ENCODE measurements at places on chromosomes 3 and 15.

DNA sequence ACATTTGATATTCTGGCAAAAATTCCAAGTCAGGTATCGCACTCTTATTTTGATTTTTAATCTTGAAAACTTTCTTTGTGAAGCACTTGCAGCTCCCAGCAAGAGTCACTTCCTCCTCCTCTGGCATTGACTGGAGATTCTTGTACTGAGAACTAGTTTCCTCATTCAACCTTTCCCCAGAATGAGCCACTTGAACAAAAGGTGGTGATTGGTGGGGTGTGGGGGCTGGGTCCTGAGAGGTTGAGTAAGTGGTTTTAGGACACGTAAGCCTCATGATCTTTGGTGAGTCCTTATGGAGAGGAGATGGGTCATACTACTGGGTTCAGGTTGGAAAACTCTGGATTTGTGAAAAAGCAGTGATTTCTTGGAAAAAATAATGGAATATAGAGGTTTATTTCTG, 32.3 kb upstream of the ONECUT1 start:
- DNase-seq: no peak

GRCh38 chr3:53167418-53168174, 6.6 kb downstream of the PRKCD start:
- no peak for DNase-seq

GRCh38 chr3:188316021-188316722, 162.2 kb downstream of the LPP start:
- no peak for DNase-seq

- no peak for DNase-seq
Measured at GRCh38 chr3:90253131-90253530, 1145.7 kb downstream of the EPHA3 start.

GRCh38 chr3:153038779-153039178, 123.2 kb upstream of the RAP2B start:
- DNase-seq: no peak

DNA sequence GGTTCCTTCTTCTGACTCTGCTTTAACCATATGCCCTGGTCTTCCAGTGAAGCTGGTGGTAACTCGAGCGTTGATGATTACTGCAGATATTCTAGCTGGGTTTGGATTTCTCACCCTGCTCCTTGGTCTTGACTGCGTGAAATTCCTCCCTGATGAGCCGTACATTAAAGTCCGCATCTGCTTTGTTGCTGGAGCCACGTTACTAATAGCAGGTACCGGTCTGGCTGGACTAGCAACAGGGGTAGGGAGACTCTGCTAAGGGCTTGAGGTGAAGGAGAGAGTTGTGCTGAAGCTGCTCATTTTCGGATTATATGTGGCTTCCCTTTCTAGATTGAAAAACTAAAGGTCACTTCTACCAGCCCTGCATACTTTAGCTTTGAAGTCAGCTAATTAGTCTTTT, 16.8 kb downstream of the CLDN16 start:
- no peak for DNase-seq

DNA sequence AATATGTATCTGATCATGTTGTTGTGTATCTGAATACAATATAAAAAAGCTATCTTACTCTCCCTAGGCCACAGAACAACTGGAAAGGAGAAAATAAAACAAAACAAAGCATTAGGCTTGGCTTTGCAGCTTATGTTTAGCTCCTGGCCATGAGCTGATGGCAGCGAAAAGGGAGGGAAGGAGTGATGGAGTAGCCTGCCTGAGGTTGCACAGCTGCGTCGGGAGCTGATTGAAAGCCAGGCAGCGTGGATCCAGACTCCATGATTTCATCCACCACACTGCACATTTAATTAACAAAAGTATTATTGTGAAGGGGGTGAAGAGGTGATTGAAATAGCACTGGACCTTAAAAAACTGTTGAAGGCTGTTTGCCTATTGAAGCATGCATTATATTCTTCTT, 212.2 kb downstream of the GABRG3 start:
- DNase-seq: no peak

GRCh38 chr3:172635588-172635987, 75.3 kb downstream of the NCEH1 start:
- no peak for DNase-seq

DNA sequence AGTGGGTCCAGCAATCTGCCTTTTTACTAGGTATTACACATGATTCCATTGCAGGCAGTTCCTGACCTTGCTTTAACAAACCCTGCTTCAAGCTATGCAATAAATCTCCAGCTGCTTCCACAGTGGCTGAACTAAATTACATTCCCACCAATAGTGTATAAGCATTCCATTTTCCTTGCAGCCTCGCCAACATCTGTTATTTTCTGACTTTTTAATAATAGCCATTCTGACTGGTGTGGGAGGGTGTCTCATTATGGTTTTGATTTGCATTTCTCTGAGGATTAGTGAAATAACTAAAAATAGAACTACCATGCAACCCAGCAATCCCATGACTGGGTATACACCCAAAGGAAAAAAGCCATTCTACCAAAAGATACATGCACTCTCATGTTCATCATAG, 36.4 kb upstream of the DNAJC13 start:
- no peak for DNase-seq

- DNase-seq: no peak
Measured at GRCh38 chr3:117479095-117479494, 769.5 kb downstream of the TUSC7 start.

- no peak for DNase-seq
Measured at GRCh38 chr3:157089455-157090221, 70.3 kb downstream of the CCNL1 start.

DNA sequence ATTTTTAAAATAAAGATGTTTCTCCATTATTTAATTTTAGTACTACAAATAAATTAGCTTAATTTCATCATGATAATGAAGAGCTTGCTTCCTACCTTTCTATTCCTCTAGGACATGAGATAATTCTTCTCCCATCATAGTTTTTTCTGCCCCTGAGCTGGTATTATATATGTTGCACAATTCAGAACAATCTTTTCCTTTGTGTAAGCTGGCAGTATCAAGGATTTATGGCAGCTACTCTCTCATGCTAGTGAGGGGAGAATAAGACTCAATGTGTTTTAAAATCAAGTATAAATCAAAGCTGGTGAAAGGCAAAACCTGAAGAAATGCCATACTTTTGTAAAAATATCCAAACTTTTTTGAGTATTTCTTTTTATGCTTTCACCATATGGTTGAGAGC, 1405.3 kb downstream of the SI start:
- DNase-seq: no peak

GRCh38 chr15:98798375-98798893, 150.1 kb downstream of the IGF1R start:
- DNase-seq: no peak

DNA sequence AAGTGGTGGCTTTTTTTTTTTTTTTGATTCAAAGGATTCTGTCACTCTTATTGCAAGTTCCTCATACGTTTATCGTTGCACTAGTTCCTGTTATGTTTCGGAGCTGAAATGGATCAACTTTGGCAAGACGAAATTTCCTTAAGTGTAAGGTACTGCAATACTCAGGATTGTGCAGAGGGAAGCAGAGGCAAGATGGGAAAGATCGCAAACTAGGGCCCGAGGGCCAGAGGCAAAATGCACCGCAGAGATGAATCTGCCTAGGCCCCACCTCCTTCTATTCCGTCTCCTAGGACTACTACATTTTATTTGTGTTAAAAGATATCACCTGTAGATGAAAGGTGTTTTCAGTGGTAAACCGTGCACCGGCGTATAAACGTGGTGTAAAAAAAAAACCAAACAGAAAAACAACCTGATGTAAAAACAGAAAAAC, 331 bp downstream of the RNU6-1 start:
- DNase-seq: peak; percentile 54

- DNase-seq: no peak
Measured at GRCh38 chr3:84223512-84223911, 735.3 kb upstream of the CADM2 start.

GRCh38 chr3:189567766-189568420, 63.3 kb upstream of the TP63 start:
- no peak for DNase-seq

DNA sequence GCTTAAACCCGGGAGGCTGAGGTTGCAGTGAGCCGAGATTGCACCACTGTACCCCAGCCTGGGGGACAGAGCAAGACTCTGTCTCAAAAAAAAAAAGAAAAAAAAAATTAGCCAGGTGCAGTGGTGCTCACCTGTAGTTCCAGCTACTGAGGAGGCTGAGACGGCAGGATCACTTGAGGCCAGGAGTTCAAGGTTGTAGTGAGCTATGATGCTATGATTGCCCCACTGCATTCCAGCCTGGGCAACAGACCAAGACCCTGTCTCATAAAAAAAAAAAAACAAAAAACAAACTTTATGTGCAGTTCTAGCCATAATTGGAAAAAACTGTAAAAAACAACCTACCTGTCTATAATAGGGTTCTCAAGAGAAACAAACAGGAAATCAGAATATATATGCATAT, 39.9 kb upstream of the IGF2BP2 start:
- no peak for DNase-seq

DNA sequence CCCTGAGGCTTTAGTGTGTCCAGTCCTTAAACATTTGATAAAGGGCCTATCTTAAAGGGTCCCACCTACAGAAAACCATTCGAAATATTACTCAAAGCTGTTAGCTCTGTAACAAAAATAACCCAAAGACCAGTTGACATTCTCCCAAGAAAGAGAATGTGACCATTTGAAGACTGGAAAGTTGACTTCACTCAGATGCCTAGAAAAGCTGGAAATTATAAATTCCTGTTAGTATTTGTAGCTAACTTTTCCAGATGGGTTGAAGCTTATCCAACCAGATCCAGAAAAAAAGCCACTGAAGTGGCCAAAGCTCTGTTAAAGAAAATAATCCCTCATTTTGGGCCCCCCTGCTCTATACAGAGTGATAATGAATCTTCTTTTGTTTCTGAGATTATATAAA, 408.4 kb downstream of the PLOD2 start:
- DNase-seq: no peak

GRCh38 chr3:133944181-133944580, 48.5 kb upstream of the RAB6B start:
- no peak for DNase-seq

DNA sequence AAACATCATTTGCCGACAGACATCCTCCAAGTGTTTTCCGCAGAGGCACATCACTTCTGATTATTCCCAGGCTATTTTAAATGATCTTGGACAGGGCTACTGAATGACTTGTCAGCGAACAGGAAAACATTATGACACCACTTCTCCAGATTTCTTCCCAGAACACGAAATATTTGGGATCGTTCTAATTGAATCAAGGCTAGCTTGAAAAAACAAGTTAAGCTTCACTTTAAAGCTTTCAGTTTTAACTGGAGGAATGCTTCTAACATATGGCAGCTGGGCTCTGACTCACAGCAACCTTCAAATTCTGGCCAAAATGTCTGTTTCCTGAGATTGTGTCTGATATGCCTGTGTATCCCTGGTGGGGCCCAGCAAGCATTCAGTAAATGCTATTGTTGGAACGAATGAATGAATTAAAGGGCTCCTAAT, 127.0 kb upstream of the ICE2 start:
- DNase-seq: no peak

DNA sequence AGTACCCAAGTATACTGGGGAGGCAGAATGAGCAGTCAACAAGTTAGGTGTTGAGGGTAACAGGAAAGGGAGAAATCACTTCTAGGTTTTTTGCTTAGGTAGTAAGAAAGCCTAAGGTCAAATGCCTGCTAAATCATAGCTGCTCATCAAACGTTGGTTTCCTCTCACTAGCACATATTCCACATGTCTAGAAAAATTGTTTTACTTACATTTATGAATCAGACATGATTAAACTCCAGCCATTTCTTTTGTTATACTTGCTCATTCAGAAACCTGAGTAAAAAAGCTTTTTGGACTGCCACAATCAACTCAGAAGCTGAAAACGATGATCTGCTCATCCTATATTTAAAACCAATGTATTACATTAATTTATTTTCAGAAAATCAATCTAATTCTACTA, 40.2 kb downstream of the SLC9A9 start:
- no peak for DNase-seq

- no peak for DNase-seq
Measured at GRCh38 chr15:84826369-84826823, 9.2 kb downstream of the ALPK3 start.

DNA sequence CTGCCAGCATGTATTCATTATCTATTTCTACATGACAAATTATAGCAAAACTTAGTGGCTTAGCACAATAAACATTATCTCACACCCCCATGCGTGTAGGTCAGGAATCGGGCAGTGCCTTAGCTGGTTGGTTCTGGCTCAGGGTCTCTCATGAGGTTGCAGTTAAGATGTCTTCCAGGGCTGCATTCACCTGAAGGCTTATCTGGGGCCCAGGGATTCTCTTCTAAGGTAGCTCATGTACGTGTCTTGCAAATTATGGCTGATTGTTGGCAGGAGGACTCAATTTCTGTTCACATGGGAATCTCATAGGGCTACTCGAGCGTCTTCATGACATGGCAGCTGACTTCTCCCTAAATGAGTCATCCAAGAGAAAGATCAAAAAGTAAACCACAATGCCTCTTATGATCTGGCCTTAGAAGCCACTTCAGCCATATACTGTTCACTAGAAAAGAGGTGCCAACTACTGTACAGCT, 42.9 kb upstream of the TSC22D2 start:
- no peak for DNase-seq

DNA sequence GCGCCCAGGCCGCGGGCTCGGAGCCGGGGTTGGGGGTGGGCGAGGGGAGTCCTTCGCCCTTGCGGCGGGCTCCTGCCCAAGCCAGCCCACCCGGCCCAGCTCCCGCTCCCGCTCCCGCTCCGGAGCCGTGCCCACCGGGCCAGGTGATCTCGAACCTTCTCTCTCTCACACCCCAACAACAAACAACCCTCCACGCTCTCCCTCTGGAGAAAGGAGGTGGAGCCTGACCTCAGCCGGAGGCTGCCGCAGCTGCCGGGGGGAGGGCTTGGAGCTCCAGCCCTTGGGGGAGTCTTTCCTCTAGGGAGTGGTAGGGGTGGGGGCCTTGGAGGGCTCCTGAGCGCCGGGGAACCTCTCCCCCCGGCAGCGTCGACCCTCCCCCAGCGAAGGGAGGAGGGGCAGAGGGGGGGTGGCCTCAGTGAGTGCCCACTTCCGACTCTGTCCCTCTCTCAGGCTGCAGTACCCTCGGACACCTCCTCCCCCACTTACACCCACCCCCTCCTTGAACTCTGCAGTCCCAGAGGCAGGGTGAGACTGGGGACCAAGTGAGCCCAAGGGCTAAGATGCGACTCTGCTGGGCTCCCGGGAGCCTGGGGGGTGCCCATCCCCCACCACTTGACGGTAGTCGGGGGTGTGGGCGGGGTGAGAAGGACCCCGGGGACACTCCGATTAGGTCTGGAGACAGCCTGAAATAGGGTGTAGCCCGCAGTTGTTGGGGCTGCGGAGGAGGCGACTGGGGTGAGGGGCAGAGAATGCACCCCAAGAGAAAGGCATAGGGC, 4.4 kb upstream of the BAHD1 start:
- no peak for DNase-seq

DNA sequence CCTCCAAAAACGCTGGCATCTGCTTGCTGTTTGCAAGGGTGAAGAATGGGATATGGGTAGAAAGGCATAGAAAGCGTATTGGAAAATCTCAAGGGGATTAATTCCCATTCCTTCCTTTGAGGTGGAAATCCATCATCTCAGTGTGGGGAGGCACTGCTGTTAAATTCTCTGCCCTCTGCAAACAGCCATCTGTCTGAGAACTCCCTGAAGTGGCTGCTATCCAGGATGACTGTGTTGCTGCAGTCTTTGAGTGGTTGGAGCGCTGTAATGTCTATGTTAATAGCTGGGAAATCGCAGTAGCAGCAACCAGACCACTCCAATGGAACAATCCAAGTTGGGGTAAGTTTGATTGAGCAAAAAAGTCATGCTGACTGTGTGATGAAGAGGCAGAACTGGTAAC, 625.9 kb downstream of the NLGN1 start:
- no peak for DNase-seq

- DNase-seq: no peak
Measured at GRCh38 chr15:25909806-25910205, 46.7 kb upstream of the ATP10A start.
